AG20443 (cell line): ENCODE measurements at places on chromosomes 2 and 18.

DNA sequence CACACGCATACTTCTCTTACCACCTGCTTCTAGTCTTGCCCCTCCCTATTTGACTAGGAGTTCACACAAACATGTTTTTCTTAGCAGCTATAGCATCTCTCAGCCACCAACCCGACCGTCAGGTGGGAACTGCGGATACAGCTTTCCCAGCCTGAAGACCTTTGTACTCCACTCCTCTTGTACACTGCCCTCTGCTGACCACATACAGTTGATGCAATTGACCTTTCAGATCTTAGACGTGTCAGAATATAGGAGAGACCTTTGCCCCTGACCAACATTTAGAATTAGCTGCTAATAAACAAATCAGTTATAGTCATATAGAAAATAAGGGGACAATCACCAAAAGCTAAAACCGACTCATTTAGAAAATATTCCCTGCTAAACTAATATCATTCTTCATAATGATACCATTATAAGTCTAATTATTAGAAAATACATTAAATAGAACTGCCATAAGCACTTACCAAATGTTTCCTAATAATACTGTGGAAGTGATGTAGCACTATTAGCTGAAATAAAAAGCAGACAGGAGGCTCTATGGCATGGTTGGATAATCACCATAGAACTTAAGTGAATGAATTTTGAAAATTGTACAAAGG, 208.4 kb downstream of the RAD51AP2 start:
- DNase-seq: peak; percentile 38

DNA sequence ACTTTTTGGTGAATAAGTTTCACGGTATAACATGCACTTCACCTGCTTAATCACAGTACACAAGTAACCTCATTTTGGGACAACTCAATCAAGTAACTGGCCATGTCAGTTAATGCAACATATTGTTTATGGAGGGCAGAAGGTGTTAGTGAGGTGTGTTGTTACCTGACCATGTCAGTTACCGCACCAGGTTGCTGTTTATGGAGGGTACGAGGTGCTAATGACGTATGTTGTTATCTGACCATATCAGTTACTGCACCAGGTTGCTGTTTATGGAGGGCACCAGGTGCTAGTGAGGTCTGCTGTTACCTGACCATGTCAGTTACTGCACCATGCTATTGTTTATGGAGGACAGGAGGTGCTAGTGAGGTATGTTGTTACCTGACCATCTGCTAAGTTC, 135.1 kb upstream of the TPO start:
- DNase-seq: no peak

- DNase-seq: no peak
Observed at GRCh38 chr18:10365901-10366300, 88.5 kb upstream of the APCDD1 start.

DNA sequence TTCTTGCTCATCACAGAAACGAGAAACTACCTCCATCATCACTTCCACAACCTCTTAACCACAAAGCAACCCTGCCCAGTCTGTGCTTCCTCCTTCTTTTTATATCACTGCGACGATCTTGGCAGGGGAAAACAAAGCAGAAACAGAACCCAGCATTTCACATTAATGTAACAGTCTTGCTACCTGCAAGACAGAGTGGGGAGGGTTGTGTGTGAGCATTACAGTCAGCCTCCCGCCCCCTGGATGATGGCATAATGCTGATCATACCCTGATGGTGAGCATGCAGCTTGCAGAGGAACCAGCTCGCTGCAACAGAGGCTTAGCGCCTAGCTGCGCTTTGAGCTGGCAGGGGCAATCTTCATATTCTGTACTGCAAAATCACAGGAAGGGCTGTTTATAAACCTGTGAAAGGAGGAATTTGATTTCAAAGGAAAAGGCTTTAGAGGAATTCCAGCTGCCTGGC, 376.1 kb downstream of the IRS1 start:
- no peak for DNase-seq

GRCh38 chr2:121555008-121555407, 24.3 kb downstream of the RNU4ATAC start:
- DNase-seq: no peak

DNA sequence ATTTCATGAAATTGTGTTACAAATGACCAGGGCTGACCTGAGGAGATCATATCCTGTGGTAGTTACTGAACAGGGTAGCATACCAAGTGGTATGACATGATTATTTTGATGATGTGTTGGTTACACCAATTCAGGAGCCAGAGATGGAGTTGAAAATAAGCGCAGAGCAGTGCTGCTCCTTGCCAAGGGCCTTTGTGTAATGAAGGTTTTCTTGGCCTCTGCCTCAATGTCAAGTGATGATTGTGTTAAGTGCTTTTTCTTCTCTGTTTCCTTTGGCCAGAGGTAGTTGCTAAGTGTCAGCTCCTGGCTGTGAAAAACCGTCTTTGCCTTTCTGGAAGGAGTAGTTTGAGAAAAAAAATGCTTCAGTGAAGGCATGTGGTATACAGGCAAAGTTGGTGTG, 131.2 kb downstream of the CERS6 start:
- DNase-seq: no peak

DNA sequence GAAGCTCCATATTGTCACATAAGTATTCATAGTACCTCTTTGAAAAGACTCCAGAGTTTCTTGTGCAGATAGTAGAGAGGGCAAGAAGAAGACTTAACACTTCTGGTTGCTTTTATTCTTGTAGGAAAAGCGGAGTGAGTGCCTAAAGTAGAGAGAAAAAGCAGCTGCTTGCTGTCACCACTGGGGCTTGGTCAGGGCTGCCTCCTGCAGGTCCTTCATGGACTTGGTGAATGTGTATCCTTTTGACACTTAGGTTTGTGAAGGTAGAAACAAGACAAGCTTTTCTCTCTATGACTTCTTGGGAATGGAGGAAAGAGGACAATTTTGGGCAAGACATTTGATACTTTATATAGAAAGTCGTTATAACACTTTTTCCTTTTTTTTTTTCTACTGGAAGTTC, 312.8 kb upstream of the FANCL start:
- peak; percentile 15 for DNase-seq

- no peak for DNase-seq
Observed at GRCh38 chr18:24071779-24072178, 57.2 kb downstream of the TTC39C start.

DNA sequence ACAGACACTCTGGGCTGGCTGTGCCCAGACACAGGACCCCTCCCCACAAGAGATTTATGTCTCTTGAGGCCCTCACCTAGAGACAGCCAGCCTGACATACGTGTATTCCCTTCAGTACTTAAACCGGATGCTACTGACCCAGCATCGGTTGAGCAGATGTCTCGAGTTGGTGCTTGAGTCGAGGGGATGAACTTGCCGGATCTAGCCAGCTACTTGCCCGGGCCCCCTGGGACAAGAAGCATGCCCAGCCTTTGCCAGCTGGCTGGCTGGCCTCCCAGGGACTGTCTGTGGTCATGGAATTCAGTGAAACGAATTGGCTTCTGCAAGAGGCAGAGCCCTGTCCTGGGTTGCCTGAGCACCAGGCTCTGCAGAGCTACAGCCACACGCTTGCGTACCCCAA, 36.0 kb downstream of the DNMT3A start:
- peak; percentile 34 for DNase-seq

- no peak for DNase-seq
Observed at GRCh38 chr2:32910883-32911598, 35.7 kb upstream of the LTBP1 start.

GRCh38 chr2:17634997-17635396, 94.5 kb downstream of the VSNL1 start:
- DNase-seq: no peak

- peak; percentile 22 for DNase-seq
Observed at GRCh38 chr18:63907664-63908063, at the start of gene SERPINB10. Gene SERPINB10, plus strand, starts transcription at chr18:63907958. Its CDS starts 7,553 bp downstream, at chr18:63915511.

DNA sequence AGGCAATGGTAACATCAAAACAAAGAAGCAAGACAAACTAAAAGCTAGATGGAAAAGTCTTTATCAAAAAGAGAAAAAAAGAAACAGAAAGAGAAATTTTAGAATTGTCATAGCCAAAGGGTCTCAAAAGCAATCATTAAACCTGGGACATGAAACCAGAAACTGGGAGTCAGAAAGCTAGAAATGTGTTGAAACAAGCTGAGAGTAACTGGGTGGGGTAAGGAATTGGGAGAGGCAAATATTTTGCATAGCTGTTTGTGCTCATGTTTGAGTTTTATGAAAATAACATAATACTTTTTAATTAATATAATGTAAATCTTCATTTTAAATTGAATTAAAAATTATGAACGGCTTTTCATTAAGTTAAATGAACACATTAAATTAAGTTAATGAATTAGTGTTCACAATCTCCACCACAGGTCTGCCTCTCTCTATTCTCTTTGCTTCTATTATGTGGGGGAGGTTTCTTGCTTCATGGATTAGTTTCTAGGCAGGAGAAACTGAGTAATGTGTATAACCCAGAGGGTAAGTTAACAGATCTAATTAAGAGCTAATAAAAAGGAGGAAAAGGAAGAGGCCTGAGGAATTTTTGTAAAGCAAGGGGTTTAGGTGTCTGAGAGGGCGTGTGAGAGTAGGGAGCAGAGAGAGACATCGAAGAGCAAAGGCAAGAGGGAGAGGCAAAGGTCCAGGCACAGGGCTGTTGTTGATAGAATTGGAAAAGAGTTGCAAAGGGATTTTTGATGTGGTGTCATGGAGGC, 20.0 kb upstream of the SERPINB2 start:
- peak; percentile 51 for DNase-seq

DNA sequence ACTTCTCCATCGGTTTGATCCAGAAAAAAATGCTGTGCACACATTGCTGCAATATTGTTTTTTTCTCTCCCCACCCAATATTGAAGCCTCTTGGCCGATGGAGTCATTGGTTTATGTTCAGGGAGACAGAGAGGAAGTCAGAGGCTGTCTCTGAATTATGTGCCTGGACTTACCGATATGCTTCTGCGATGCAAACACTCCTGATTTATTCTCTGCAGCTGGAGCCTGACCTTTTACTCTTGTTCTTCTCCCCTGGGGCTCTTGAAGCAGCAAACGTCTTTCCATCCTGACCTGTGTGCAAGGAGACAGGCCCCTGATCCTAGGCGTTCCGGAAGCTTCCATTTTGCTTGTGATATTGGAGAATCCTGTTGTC, 99.6 kb downstream of the PTGR3 start:
- no peak for DNase-seq

DNA sequence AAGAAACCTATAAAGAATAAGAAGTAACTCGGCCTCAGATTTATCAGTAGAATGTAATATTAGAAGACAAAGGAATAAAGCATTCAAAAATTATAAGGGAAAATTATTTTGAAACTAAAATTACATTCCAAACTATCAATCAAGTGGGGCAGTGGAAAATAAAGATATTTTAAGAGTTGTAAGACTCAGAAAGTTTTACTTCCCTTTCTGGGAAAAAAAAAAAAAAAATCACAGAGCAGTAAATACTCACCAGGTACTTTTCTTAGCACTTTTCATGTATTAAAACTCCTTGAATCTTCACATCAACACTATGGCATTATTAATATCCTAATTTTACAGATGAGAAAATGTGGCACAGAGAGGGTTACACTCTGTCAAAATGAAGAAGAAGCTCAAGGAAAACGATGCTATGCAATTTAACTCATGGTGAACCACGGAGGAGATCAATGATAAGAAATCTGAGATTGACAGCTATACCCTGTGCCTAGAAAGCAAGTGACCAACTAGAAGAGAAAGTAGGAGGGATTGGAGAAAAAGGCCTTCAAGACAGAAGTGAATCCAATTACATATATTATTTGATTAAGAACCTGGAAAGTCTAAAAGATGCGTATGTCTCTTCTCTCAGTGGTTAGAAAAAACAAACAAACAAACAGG, 238.9 kb upstream of the ID2 start:
- DNase-seq: no peak

DNA sequence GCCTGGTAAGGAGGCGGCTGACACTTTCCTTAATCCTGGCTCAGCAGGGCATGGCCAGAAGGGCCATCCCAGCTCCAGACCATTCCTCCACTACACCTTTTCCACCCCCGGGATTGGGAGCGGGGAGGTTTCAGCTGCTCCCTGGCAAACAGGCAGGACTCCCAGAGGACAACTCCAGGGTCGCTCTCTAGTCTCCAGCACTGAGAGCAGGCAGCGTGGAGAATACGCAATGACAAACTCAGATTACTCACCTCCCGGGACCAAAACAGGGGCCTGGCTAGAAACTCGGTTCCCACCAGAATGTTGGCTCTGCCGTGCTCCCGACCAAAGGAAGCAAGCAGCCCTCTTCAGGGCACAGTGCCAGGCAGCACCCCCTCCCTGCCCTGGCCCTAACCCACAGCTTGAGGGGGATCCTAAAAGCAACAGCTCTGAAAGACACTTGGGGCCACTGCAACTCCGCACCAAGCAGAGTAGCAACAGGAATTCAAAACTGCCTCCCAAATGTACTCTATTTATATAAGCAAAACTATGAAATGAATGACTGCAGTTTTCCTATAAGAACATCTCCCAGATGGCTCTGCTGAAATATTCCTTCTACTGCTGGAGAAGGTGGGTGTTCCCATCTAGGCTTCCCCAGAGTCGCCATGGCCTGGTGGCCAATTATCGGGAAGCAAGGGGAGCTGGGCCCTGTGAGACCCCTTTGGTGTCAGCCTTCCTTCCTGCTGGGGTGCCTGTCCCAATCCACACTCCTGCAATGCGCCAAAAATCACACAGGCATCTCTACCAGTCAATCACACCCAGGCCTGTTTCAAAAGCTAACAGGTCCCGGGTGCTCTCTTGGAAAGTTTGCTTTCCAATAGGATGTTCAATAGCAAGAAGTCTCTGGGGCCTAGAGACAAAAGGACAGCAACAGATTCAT, 61.2 kb upstream of the POMC start:
- DNase-seq: no peak

GRCh38 chr18:7066965-7067555, 50.5 kb downstream of the LAMA1 start:
- DNase-seq: no peak

DNA sequence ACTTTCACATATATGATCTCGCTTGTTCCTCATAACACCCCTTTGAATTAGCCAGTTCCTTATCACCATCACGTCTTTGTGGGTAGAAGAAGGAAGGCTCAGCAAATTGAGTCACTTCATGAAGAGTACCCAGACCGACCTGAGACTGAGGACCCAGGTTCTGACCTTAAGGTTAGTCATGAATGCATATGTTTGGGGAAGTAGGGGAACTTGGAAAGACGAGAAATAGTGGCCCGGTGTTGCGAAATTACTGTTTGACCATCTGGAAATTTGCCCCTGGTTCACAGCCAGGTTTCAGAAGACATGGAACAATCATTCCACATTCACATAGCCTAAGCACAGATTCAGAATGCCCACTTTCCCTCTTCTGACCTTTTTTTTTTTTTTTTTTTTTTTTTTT, 59.8 kb downstream of the MEIS1 start:
- peak; percentile 54 for DNase-seq

DNA sequence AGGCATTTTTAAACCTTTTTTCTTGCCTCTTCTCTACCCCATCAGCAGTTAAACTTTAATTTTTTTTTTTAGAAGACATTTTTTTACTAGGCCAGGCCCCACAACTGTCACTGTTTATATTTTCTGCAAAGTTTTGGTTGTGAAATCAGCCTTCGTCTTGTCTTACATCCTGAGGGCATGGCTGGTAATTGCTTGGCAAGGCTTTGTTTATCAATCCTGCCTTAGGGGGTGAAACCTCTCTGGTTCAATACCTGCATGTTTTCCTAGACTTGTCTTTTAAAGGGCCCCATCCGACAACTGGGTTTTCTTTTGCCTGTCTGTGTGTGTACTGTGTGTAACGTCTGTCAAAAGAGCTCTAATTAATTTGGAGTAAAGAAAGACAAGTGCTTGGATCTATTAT, 330.0 kb upstream of the CWC22 start:
- no peak for DNase-seq
